Sciatic nerve (tissue), 2 donors: ENCODE measurements at places on chromosomes 5 and 9. TPM values are rescaled to one million over a fixed set of nuclear protein-coding genes. Genes with fewer than 3 reads are reported as not detected.

The TEX48 gene
- total RNA-seq = not detected

The ANKRD34B gene
- total RNA-seq = not detected

The S100Z gene
- total RNA-seq = 0.36 TPM

The TMC1 gene
- 0.36 TPM for total RNA-seq

The SPINK1 gene
- 2.8 TPM for total RNA-seq

The PTGER4 gene
- 17.1 TPM for total RNA-seq

The PDZD2 gene
- total RNA-seq = 105 TPM

The TERT gene
- 0.85 TPM for total RNA-seq

The CORO2A gene
- total RNA-seq = 3.7 TPM

DNA sequence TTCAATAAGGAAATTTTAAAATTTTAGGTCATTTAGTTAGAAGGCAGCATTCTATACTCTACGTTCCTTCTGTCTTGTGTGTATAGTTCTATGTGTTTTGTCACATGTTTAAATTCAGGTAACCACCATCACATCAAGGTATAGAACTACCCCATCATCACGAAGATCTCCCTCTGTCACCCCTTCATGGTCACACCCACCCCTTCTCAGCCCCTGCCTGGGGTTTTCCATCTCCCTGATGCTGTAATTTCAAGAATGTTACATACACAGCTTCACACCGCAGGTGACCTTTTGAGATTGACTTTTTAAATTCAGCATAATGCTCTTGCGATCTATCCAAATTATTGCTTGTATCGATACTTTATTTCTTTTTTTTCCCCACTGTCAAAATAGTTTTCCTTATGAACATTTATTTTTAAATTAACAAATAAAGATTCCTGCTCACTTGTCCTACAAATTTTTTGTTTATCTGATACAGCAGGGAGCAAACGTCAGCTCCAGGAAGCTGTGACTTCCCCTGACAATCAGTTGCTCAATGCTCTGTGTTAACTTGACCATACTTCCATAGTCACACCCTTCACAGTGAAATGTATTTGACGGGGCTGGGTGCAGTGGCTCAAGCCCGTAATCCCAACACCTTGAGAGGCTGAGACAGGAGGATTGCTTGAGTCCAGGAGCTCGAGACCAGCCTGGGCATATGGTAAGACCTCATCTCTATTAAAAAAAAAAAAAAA is 10.2 kb downstream of the BTNL8 start:
- DNase-seq = no peak

DNA sequence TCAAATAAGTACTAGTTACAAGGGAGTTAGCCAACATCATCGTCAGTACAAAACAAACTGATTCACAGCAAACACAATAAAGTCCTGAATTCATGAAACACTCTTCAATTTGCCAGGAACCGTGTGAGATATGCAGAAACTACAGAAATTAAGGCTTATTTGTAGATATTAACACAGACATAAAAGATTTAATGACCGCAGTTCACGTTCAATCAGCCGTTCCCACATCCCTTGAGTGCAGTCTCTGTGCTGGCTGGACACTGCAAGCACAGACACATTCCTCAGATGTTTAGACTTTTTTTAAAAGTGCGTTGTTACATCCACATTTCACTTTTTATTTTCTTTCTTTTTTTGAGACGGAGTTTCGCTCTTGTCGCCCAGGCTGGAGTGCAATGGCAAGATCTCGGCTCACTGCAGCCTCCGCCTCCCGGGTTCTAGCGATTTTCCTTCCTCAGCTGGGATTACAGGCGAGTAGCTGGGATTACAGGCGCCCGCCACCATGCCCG is 566 bp upstream of the CEP78 start:
- no peak for DNase-seq

DNA sequence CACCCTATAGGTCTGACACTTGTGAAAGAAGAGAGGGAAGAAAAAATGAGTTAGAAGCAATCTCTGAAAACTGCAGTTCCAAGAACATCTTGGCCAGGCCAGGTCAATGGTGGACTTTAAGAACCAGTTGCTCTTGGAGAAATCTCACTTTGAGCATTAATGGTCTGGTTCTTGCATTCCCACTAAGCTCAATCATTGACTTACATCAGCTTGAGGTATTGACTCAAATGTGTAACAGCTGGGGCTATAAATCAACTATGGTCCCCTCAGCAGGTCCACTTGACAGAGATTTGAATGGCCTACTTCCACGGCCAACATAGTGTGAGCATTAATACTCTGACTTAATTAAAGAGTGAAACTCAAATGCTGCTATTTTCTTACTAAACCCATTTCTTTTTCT is 357.8 kb upstream of the RGMB start:
- DNase-seq = no peak

DNA sequence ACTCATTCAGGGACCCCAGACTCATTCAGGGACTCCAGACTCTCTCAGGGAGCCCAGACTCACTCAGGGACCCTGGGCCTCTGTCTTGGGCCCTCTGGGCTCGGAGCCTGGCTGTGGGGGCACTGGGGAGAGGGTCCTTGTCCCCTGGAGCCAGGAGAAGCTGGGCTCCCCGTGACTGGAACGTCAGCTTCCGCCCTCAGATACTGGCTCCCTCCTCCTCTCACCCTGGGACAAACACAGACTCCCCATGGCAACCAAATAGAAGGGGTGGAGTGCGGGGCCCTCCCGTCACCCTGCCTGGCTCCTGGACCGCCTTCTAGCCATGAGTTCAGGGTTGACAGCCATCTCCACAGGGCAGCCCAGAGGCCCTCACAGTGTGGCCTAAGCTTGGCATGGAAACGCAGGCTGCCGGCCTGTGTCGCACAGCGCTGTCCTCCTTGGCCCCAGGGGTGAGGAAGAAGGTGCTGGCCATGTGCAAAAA is 27.6 kb downstream of the ZDHHC11B start:
- DNase-seq = peak; percentile 55

DNA sequence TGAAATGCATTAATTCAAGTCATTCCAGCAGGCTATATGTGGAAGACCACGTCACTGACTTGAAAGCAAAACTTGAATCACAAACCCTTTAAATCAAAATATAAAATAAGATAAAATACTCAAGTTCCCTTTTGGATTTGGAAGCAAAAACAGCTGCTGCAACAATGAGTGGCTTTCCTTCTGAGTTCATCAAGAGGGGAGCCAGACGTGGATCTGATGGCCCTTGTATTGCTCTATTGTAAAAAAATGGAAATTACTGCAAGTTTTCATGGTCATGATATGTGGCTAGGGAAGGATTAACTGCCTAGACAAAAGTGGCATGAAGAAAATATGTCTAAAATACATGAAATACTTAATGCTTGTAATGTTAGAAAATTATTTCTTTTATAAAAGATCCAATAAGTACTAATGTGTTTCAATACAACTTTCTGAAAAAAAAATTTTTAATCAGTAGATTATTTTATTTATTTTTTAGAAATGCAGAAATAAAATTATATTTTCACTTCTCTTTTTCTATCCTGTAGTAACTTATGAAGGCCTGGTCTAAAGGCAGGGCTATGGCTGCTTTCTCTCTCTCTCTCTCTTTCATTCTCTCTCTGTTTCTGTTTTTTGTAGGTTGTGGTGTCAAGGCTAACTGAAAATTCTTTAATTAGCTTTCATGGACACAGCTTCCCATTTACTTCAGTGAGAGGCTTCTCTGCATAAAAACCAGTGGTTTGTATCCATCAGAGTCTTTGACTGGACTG is 24.0 kb downstream of the LIX1 start:
- DNase-seq = no peak

DNA sequence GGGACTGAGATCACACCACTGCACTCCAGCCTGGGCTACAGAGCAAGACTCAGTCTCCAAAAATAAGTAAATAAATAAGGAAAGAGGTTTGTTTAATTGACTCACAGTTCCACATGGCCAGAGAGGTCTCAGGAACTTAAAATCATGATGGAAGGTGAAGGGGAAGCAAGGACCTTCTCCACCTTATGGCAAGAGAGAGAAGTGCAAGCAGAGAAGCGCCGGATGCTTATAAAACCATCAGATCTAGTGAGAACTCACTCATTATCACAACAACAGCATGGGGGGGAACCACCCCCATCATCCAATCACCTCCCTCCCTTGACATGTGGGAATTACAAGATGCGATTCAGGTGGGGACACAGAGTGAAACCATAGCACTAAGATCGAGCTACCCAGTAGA is 22.8 kb upstream of the RGMB start:
- DNase-seq = no peak

GRCh38 chr9:70988551-70988950 is 132.9 kb downstream of the TRPM3 start:
- DNase-seq = no peak

GRCh38 chr5:6493681-6494454 is 45.2 kb downstream of the UBE2QL1 start:
- DNase-seq = no peak

DNA sequence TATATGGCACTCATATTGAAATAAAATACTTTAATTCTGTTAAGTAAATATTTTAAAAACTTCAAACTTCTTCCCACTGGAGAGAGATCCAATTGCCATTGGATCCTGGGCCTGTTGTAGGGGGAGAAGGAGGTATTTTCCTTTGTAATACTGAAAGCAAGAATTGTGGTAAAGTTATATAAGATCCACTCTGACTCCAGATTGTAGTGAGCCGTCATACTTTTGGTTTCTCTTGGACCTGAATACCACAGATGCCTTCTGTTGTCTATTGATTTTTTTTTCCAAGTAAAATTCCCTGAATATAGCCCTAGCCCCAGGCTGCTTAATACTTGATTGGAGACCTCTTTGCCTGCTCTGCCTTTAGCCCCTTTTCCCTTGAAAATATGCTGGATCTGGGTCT is 86.9 kb downstream of the ATG10 start:
- no peak for DNase-seq

DNA sequence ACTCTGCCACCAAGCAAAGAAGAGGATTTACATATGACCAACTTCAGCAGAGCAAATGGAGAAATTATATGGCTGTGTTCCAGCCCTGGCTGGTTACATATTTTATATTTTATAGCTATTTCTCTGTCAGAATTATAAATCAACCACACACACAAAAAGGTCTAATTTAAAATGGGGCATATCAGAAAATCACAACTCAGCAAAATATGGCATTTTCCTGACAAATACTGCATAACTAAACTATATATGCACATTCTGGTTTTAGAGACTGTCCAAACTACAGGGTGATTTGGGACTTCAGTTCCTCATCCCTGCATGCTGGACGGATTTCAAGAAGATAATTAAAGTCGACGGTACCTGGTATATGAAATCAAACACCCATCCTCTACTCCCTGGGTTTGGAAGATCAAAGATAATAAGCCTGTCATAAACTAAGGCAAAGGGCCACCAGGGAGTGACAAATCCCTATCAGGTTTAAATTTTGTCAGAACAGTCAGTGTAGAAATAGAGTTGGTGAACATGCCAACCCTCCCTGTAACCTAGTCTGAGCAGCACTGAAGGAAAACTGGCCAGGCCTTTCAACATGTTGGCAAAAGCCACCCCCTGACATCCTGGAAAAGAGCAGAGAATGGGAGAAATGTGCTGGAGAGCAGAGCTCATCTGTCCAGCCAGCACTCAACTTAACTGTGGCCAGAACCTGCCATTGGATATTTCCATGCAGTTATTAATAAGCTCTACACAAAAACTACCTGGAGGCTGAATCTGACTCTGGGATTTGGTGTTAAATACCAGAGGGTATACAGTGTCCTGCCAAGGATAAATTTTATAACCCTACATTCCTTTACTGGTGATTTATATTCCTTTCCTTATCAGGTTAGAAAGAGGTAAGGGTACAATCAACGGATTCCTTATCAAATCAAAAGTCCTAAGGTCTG is 235.7 kb downstream of the ENC1 start:
- DNase-seq = no peak

GRCh38 chr5:160377651-160378050 is 7.2 kb upstream of the C1QTNF2 start:
- no peak for DNase-seq

DNA sequence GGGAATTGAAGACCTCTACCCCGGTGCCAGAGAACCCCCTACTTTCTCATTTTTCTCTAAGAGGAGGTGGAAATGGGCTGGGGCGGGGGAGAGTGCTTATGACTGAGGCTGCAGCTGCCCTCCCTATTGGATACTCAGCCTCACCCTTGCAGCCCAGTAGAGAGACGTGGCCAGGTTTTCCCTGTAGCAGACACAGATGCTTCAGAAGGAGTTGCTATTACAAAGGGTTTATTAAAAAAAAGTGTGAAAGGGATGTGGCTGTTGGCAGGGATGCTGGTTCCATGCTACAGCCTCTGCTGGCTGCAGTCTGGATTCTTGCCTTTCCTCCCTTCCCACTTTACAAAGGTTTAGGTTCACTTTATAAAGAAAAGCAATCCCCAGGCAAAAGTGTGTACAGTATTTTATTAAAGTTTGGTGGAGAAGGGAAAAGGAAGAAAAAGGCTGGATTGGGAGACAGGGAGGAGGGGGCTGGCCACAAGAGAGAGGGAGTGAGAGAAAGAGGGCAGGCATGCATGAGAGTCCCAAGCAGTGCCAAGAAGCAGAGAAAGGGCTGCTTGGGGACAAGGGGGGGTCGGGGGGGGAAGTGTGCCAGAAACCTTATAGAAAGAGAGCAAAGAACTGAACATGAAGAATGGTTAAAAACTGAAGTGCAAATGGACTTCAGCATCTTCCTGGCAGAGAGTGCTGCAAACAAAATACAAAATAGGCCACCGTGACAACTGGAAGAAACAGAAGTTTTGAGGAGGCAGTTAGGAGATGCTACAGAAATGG is 29.5 kb upstream of the NFIB start:
- no peak for DNase-seq

- DNase-seq = no peak
These were observed 43.4 kb upstream of the BICD2 start for GRCh38 chr9:92807757-92808725.

- peak; percentile 39 for DNase-seq
These were observed 83.3 kb downstream of the PRRT1B start for GRCh38 chr9:131628459-131629225.

DNA sequence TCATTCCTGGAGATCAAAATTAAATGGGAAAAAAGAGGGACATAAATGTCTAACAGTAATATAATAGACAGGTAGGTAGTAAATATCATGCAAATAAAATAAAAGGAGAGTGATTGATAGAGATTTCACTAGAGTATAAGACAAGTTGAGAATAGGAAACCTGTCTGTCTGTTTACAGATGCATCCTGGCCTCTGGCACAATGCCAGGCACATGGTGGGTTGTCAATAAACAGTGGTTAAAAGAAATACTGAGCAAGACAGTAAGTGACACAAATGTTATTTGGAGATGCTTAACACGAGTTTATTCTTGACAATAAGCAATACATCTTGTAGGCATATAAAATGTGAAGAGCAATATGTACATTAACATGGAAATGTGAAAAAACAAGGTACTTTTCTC is 33.3 kb downstream of the RICTOR start:
- DNase-seq = no peak
